ENCODE measurements at places on chromosomes 12 and 14.

GRCh38 chr14:80135305-80136088, 75.8 kb downstream of the DIO2 start:
- no peak for DNase-seq

GRCh38 chr12:98422812-98423211, 92.6 kb upstream of the TMPO start:
- DNase-seq: no peak

DNA sequence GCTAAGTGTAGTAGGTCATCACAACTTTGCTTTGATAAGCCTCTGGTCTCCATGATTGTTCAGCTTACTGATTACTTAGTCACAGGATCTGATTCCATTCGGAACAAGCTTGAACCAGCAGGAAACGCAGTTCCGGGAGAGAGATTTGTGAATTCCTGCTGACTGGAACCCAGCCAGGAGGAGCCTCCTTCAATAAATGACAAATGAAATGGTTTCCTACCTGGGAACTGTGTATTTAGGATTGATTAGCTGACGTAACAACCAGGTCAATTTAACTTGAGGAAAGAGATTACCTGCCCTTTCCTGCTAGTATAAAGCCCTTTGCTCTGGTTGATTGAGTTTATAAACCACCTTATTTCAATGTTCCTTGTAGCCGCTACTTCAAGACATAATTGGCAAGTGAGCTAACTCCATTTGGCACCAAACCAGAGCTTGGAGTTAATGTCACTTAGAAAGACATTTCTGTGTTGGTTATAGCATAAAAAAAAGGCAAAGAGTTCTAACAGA, 35.1 kb upstream of the KCNH3 start:
- peak; percentile 40 for DNase-seq

DNA sequence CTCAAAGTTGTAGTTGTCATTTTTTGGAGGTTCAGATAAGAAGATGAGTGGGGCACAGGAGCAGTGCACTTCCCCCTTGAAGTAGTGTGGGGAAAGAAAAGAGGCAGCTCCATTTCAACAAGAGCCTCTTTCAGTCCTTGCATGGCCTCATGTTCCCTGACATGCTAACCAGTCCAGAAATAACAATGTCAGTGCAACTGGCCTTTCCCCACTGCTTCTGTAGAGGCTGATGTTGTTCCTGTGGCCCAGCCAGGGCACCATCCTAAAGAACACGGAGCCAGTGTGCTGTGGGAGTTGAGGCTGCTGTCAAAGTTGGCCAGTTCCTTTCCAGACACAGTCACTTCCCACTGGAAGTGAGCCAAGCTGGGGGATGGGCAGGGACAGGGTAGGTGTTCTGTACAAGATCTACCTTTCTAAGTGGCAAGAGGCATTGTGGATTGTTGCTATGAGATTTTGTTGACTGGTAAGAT, 77.7 kb upstream of the SLC38A2 start:
- no peak for DNase-seq

DNA sequence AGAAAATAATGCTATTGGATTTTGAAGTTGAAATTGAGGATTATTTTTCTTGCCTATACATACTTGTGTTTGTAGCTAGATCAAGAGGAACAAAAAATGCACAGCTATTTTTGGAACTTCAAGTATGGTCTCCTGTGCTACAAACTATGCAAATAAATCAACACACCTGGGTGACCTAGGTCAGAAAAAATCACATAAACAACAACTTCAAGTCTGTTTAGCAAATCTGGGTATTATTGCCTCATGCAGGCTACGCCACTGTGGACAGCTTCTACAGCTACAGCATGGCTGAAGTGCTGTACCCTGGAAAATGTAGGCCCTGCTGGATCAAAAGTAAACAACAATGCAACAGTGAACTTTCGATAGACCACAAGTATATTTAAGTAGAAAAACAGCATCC, 87.5 kb downstream of the SLC6A15 start:
- DNase-seq: no peak

- DNase-seq: no peak
These were observed 368.0 kb downstream of the FUT8 start for GRCh38 chr14:65780566-65780965.

- no peak for DNase-seq
These were observed 94.0 kb upstream of the RMST start for GRCh38 chr12:97368462-97369163.

- DNase-seq: no peak
These were observed 162.6 kb downstream of the PPFIA2 start for GRCh38 chr12:81596558-81596957.

- DNase-seq: no peak
These were observed 61.1 kb upstream of the NUDT4 start for GRCh38 chr12:93316623-93316971.

DNA sequence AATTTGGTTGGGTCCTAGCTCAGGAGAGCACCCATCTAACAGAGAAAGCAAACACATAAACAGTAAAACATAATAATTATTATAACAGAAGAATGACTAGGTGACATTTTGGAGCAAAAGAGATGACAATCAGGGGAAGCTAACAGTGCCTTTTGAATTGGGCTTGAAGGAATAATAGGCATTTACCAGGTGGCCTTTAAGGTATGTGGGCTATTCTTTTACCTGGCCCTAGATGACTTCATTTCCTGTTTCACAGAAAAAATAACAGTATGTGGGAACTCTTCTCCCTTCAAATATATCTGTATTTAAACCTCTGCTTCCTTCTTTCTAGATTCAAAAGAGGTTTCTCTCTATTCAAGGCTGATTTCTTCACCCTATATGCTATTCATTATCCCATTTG, 3.8 kb downstream of the IRAK4 start:
- no peak for DNase-seq

DNA sequence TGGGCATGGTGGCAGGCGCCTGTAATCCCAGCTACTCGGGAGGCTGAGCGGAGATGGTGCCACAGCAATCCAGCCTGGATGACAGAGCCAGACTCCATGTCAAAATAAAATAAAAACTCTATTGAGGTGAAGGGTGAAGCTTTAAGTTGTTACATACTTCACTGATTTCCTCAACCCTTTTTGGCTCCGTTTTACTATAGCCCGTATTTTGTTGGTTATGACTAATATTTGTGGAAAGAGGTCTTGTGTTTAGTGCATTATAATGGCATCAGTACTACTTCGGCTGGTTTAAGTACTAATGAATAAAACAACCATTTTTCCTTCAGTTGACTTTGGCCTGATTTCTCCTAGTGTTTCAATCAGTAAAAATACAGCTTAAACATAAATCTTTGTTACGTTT, 27.0 kb upstream of the SLC2A14 start:
- no peak for DNase-seq

DNA sequence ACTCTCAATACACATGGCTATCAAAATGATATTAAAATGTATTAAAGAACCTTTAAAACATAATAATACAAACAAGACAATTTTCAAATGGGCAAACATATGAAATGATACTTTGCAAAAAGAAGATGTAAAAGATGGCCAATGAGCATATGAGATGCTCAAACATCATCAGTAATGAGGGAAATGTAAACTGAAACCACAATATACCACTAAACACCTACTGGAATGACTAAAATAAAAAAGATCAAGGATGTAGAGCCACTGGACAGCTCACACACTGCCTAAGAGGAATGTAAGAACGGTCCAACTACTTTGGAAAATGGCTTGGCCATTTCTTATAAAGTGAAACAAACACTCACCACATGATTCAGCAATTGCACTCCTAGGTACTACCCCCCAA, 97.2 kb upstream of the BBS10 start:
- no peak for DNase-seq
